ENCODE measurements at places on chromosomes 12 and 14.

DNA sequence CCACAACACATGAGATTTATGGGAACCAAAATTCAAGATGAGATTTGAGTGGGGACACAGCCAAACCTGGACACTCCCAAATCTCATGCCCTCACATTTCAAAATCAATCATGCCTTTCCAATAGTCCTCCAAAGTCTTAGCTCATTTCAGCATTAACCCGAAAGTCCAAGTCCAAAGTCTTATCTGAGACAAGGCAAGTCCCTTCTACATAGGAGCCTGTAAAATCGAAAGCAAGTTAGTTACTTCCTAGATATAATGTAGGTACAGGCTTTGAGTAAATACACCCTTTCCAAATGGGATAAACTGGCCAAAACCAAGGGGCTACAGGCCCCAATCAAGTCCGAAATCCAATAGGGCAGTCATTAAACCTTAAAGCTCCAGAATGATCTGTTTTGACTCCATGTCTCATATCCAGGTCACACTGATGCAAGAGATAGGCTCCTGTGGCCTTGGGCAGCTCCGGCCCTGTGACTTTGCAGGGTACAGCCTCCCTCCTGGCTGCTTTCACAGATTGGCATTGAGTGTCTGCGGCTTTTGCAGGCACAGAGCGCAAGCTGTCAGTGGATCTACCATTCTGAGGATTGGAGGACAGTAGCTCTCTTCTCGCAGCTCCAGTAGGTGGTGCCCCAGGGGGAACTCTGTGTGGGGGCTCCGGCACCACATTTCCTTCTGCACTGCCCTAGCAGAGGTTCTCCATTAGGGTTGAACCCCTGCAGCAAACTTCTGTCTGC, 60.1 kb downstream of the LRIG3 start:
- no peak for DNase-seq

GRCh38 chr14:95651821-95652583, 34.2 kb upstream of the TCL1B start:
- no peak for DNase-seq

- no peak for DNase-seq
Measured at GRCh38 chr14:87916103-87916885, 76.7 kb downstream of the GALC start.

DNA sequence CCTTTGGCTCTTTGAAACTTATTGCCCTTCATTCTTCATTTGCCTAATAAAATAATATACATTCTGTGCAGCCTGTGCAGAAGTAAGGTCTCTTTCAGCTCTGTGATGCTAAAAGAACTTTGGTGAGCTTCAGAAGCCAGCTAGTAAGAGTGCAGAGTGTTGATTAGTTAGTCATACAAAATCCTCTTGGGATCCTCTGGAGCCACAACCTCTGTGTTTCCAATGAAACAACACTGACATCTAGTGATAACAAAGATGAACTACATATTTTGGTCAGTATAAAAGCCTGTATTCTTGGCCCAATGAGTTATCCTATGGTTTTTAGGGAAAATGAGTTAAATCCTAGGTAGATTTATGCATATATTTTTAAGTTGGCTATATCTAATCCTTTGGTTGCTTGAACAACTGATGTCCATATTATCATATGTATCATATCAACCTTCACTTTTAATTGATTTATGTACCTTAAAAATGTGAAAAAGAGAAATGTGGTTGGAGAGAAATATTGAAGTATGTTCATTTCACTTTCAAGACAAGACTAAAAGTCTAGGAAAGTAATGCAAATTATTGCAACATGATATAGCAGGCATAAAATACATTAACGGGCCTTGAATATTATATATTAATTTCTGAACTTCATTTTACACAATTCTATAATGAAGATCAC, 158.4 kb downstream of the KLHL28 start:
- DNase-seq = peak; percentile 39

DNA sequence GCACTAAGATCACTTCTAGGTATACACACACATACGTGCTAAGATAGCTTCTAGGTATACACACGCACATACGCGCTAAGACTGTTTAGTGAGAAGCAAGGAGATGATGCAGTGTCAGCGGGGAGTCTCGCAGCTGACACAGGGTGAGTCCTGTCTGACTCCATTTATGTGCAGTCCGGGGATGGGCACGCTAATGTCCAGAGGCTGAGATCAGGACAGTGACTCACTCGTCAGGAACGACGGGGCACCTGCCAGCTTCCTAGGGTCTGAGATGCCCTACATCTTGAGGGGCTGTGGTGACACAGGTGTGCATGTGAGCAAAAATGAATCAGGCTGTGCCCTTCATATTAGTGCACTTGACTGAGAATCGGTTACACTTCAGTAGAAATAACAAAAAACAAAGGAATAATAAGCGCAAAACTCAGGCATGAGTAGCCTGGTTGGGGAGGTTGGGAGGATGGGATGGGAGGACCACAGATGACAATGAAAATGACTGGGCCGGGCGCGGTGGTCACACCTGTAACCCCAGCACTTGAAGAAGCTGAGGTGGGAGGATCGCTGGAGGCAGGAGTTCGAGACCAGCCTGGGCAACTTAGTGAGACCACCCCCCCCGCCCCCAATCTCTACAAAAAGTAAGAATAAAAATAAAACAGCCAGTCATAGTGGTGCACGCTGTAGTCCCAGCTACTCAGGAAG, 29.1 kb upstream of the ULK1 start:
- no peak for DNase-seq

DNA sequence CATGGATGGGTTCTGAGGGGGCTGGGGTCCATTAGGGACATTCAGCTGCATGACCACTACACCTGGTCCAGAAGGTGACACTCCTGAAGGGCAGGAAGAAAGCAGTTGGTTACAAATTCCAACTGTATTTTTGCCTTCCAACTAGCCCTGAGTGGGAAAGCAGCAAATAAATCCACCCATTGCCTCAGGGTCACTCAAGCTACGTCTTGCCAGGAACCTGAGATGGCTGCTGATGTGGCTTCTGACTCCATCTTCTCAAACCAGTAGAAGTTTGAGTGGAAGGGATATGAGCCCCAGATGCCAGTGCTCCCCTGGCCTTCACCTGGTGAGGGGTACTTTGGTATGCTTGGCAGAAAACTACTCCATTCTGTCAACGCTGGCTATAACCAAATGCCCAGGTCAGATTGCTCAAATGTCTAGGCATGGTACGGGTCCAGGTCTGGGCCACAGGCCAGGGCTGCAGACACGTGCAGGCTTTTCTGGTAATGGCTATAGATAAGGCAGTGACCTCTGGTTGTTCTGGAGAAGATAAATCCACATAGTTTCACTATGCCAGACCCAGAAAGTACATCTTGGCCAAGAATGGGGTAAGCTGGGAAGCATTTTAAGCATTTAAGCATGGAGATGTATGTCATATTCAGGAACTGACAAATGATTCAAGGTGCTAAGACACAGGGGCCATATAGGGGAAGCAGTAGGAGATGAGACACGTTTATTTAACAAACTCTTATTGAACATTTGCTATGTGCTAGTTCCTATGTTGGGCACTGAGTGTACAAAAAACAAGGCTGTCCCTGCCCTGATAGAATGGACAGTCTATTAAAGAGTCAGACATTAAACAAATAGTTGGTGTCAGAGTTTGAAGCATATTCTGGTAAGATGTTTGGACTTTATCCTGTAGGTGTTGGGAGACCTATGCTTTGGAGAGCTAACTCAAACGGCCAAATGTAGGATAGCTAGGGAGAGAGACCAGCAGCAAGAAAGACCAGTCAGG, 8.3 kb upstream of the STAC3 start:
- no peak for DNase-seq

DNA sequence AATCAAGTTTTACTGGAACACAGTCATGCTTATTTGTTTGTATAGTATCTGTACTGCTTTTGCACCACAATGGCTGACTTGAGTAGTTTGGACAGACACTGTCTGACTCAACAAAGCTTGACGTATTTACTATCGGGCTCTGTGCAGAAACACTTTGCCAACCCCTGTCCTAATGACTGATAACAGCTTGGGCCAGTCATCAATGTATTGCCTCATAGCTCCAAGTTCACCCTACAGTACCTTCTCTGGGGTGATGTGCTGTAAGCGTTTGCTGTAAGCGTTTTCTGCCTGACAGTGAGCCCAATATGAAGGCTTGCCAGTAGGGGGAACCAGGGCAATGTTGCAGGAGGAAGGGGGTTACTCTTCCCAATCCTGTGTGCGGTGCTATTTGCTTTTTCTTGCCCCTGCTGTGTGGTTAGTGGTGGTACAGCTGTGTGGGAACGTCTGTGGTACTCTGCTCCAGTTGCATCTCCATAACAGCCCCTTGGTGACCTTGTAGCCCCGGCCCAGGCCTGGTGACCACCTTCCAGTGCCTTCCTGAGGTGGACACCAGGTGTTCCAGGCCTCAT, 5.4 kb upstream of the CCDC177 start:
- DNase-seq = peak; percentile 59

DNA sequence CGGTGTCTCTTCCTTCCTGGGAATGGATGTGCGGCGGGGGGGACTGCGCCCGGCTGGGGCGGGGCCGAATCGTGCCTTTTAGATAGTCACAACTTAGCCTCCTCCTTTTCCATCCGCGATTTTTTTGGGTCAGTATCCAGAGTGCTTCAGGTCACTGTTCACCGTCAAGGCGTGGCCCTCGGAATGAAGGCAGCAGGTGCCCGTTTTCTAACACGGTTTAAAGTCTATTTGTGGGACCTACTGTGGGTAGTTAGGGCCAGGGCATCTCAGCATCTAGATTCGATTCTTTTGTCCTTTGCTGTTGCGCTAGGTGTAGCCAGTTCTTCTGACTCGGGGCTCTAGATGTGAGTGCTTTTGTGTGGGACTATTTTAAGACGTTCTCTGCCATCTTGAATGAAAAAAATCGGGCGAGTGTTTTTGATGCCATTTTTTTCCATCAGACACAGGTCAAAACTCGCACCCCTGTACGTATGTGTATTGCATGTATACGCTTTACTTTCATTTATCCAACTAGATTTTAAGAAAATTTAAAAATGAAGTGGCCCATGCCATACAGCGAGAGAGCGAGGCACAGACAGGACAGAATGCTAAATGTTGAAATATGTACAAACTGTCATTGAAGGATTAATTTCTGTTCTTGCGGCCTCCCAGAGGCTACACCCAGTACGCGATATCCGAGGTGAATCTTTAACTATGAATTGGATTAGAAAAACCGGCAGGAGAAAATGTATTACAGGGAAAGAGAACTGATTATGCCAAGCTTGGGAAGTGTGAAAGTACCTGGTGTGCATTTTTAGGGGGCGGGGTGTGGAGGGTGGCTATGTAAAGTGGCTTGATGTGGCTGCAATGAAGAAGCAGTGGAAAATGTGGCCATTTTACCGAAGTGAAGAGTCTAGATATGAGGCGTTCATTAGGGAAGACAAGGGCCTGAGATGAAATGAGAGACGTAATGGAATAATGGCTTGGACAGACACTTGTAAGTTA, 835 bp downstream of the VEZT start:
- DNase-seq = peak; percentile 42

GRCh38 chr14:39268393-39268792, 34.7 kb downstream of the MIA2 start:
- no peak for DNase-seq

- DNase-seq = no peak
Measured at GRCh38 chr14:41749429-41749828, 142.8 kb downstream of the LRFN5 start.

GRCh38 chr12:12992418-12993130, 7.5 kb downstream of the HEBP1 start:
- DNase-seq = peak; percentile 84

DNA sequence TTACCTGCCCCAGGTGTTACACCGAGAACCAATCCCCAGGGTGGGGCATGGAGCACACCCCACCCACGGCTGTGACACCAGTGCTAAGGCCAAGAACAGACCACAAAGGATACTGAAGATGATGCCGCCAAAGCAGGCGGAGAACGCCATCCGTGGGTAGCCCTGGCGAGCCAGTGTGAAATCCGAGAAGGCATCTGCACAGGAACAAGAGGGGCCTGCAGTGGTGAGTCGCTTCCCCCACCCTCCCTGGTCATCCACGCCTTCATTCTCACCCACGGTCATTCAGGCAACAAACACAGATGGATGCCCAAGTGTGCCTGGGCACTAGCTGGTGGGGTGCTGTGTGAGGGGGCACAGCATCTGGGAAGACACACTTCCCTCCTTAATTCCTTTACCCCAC, 28.5 kb downstream of the SLC8B1 start:
- DNase-seq = no peak

DNA sequence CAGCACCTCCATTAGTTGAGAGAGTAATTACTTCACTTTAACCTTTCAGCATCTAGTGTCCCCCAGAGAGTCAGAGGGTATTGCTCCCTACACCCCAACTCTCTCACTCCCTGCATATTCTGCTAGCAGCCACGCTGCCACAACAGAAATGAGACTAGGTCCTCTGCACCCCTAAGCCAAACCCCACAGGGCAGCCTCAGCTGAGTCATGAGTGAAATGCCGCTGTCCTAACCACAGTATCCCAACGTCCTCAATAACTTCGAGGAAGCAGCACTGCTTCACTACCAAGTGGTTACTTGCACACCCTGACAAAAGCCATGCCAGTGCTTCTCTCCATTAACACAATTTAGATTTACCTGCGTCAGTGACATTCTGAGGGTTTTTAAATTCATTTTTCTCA, 6.9 kb upstream of the LYZ start:
- peak; percentile 84 for DNase-seq

- no peak for DNase-seq
Measured at GRCh38 chr12:116537101-116537904, 21.9 kb upstream of the MAP1LC3B2 start.

DNA sequence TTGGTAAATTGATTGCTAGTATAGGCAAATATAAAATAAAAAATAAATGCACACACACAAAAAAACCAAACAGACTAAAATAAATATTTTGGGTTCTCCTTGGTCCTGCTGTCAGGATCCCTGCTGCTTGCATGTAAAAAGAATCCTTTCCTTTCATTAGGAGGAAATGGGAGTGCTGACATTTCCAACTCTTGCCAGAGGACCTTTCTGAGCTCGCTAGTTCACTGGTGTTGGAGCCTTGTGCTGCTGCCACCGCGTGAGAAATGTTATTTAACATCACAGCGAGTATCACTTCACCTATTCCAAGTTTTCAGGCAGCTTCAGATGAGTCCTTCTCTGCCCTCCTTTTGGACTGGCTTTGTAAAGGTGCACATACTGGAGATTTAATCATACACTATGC, 358.9 kb downstream of the NPAS3 start:
- no peak for DNase-seq

DNA sequence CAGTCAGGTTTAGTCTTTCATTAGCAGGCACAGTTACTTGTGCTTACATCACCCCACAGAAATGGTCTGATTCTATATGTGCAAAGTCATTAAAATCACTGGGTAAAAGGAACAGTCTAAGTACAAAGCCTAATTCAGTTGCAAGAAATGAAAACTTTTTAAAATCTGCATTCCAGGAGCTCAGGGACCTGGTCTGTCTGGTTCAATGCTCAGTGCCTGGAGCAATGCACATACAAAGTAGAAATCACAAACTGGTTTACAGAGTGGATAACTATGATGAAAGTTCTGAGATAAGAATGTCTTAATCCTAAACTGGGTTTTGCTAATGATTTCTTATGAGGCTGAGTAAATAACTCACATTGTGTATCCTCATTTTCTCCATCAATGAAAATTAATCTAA, 28.7 kb downstream of the LMNTD1 start:
- DNase-seq = no peak
